ENCODE measurements at places on chromosomes 1 and 21.

- DNase-seq = no peak
Measured at GRCh38 chr1:112788561-112788960, 73.4 kb upstream of the PPM1J start.

DNA sequence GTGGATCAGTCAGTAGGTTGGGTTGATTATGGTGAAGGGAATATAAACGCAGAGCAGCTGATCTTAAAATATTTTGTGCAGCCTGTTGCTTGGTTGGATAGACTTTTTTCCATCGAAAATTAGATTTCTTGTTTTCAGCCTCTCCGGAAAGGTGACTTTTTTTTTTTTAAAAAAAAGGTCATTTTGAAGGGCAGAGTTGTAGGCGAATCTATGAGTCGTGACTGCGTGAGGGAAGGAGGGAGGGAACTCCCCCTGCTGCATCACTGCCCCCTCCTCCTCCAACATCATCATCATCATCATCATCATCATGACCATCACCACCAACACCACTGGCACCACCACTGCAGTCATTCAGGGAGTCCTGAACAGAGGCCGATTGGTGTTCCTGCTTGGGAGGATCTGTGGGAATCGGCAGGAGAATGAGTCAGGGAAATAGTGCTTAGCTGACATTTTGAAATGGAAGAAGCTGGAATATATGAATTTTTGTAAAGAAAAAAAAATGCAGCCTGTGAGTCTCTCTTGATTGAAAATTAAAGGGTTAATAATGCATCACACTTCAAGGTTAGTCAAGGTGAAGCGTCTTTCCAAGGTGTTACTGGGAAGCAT is 1.2 kb downstream of the ATP1B1 start:
- no peak for DNase-seq

DNA sequence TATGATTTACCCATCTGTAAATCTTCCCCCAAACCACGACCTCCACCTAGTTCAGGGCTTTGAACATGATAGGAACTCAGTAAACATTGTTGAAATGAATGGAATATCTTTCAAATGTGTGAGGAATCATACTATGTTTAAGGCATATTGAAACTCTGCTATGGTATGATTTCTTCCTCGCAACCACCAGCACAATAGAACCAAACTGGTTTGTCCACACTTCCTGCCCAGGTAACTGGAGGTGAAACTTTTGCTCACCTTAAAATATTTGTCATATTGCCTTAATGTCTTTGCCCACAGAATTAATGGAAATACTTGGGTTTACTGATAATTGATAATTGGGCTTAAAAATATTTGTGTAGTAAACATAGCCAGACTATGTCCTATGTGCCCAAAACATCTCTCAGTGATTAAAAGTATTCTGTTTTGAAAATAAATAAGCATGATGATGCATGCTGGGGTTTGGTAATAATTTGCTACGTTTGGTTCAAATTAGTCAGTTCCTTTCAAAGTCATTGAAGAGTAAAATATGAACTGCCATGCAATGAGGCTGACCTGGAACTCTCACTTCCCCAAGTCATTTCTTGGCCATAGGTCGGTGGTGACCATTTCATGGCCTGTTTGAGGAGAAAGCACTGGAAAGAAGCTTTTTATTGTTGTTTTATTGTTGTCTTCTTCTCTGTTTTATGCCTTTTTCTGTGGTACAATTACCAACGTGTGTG is 73.3 kb downstream of the TNFSF18 start:
- no peak for DNase-seq

- peak; percentile 26 for DNase-seq
Measured at GRCh38 chr1:227791425-227792143, 23.9 kb upstream of the PRSS38 start.

GRCh38 chr1:222247081-222247480 is 300.8 kb downstream of the HHIPL2 start:
- no peak for DNase-seq

- DNase-seq = no peak
Measured at GRCh38 chr1:156704930-156705320, 458 bp downstream of the CRABP2 start.

DNA sequence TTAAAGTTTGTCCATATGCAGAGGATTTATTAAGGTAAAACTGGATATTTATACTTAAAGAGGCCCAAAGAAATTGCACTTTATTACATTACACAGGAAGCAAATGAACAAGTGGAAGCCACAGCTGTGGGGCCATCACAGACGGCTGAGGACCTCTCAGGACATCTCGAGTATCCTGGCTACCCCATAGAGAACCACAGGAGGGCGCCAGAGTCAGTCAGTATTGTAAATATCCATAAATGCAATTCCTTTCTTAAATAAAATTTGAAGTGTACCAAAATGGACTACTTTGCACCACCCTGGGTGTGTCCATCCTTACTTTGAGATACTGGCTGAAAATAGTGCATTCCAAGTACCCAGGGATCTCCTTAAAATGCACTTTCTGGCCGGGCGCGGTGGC is 257.2 kb downstream of the MRPL39 start:
- DNase-seq = no peak

GRCh38 chr1:238458899-238459298 is 568.2 kb upstream of the ZP4 start:
- no peak for DNase-seq

DNA sequence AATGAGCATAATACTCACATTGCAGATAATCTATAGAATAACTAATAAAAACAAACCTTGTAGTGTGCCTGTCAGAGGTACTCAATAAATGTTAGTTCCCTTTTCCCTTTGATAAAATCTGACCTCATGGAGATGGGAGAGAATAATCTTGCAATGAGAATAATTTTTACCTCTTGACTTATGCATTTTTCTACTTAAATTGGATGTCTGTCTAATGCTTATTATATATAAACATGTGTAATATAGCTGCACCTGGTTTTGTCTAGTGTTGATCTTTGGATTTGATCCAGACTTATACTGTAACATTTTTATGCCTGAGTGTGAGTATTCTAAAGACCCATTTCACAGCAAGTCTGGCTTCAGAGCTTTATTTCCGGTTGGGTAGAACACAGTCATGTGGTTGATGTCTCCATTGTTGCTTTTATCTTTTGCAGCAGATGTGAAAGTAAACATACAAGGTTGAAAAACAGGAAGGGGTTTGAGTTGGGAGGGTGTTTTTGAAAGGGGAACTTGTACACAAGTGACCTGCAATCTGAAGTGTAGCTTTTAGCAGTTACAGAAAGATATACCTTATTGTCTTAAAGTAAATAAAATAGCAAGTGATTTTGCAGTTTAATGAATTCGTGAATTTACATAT is 12.4 kb downstream of the EPB41 start:
- DNase-seq = no peak

- DNase-seq = no peak
Measured at GRCh38 chr1:169692756-169693460, 18.5 kb downstream of the SELL start.

DNA sequence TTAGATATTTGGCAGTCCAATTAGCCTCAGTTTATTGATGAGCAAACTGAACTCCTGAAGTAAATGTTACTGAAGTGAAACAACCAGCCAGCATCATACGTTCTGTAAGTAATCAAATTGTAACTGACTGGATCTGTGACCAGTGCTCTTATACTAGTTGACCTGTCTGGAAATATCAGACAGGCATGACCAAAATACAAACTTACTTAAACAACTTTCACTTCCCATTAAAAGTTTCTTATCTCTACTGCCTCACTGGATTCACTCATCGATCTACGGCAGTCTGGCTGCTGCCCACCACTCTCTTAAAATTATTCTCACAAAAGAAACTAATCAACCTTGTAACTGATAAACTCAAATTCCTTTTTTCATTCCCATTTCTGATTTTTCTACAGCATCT is 56.4 kb downstream of the WDR3 start:
- no peak for DNase-seq

- peak; percentile 96 for DNase-seq
Measured at GRCh38 chr1:27668808-27669723, 2.9 kb downstream of the IFI6 start.

GRCh38 chr1:211135342-211135950 is 1.5 kb upstream of the KCNH1 start:
- DNase-seq = no peak

GRCh38 chr1:109669246-109669948 is 1.5 kb downstream of the GSTM2 start:
- no peak for DNase-seq

- DNase-seq = no peak
Measured at GRCh38 chr1:230827801-230828200, 40.5 kb downstream of the C1orf198 start.

DNA sequence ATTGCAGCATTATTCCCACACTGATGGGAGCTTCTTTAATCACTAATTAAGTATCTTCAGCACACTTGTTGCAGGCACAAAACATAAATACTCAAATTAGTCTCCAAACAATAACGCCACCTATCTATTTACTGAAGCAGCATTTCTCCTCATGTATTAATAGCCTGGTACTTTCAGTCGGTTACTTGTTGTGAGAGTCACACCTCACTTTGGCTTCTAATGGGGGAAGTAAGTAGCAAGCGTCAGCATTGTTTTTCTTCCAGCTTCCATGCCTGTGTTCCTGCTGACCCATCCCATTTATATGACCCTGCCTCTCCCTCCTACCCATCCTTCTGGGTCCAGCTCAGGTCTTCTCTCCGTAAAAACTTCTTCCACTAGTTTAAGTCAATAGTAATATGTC is 31.9 kb upstream of the DENND1B start:
- no peak for DNase-seq

DNA sequence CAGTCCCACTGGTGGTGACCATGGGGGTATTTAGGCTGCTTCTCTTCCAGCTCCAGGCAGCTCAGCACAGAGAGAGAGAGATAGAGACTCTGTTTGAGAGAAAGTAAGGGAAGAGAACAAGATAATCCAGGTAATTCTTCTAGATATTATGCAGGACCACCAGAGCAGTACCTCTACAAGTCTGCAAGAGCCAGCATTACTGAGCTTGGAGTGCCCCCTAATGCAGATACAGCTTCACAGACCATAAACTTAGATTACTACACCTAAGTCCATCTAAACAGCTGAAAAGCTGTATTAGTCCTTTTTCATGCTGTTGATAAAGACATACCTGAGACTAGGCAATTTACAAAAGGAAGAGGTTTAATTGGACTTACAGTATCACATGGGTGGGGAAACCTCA is 570.3 kb downstream of the LRRIQ3 start:
- DNase-seq = no peak

DNA sequence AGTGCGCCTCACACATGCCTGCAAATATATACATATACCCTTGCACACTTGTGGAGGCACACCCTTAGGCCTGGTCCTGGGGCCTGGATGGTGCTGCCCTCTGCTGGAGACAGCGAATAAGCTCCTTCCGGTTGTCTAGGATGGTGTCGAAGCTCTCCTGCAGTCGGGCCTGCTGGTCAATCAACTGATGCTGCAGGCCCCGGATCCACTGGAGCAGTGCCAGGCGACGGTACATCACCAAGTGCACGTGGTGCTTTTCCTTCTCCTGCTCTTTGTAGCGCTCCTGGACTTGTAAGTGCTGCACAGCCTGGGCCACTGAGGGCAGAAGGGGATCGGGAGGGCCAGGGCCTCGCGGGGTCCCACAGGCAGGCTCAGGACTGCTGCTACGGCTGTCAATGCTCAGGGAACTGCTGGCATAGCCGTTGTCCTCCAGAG is 3.1 kb downstream of the C1orf216 start:
- peak; percentile 30 for DNase-seq

GRCh38 chr1:228873709-228874108 is 138.4 kb downstream of the RHOU start:
- no peak for DNase-seq

DNA sequence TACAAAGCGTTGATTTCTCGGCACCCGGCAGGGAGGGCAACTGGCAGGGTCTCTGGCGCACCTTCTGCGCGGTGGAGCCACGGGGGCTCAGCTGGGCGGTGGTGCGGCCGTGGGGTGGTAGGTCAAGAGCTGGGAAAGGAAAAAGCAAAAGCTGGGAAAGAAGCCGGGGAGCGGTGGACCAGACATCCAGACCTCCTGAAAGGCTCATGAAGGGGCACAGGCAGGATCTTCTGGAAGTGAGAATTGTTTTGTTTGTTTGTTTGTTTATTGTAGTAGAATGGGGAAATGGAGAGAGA is 7.2 kb upstream of the RNU1-1 start:
- DNase-seq = no peak

DNA sequence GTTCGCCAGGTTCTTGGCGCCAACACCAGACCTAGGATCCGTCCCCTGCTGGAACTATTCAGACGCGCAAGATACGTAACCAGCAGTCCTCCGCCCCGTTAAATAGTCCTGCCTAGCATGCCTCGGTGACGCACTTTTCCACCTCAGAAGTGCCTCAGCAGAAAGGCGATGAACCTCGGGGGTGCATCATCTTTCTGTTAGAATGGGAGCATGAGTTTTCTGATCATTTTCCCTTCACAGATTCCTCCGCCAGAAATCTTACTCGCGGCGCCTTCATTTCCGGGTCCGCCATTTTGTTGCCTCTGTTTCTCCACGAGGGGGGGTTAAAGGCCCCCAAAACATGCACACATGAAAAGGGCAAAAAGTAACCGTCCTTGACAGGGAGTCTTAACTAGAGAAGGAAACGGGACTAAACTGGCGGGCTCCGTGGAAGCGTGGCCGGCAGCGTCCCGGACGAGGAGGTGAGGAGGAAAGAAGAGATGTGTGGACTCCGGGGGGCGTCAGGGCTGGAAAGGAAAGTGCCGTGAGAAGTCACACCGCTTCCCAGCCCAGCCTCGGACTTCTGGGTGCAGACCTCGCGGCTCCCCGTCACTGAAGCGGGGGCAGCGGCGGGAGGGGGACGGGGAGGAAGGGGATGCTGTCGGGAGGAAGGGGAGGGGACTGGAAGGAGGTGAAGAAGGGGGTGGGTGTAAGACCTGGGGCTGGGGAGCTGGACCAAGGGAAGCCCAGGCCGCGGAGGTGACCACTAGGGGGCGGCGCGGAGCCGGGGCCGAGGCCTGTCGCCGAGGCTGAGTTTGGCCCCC is at the start of gene GABPB2:
Gene GABPB2, plus strand, starts transcription at position 288 of the 803 bp plus-strand sequence. CDS start 17,429 bp downstream, outside the sequence.
- peak; percentile 91 for DNase-seq

- no peak for DNase-seq
Measured at GRCh38 chr1:205709059-205709398, 28.7 kb upstream of the SLC45A3 start.

GRCh38 chr1:206503591-206504362 is 3.6 kb upstream of the RASSF5 start:
- DNase-seq = peak; percentile 93

DNA sequence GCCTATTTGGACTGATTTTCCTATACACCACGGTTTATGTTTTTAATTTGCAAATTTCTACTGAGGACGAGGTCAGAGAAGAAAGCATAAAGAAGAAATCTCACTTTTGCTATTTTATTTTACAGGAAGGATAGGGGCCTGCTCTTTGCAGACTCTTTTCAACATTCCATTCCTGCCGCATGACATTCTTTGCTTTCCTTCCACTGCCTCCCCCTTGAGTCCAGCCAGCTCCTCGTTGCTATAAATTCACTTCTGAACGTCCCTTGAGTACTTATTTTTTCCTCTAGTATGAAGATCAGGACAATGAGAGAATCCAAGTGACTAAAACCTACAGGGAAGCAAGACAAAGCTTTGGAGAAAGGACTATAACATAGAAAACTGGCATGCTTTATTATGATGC is 53.4 kb upstream of the PTGFR start:
- DNase-seq = no peak

GRCh38 chr1:24189528-24189927 is 2.4 kb upstream of the IFNLR1 start:
- DNase-seq = no peak

GRCh38 chr1:230220478-230220877 is 153.4 kb downstream of the GALNT2 start:
- no peak for DNase-seq

- no peak for DNase-seq
Measured at GRCh38 chr1:17795836-17796645, 40.9 kb downstream of the ACTL8 start.

GRCh38 chr1:6507461-6507911 is 16.0 kb upstream of the PLEKHG5 start:
- DNase-seq = no peak

- DNase-seq = no peak
Measured at GRCh38 chr1:53373246-53373645, 45.4 kb upstream of the LRP8 start.

All from lower leg skin (tissue), 4 donors.